Progenitor cell of endocrine pancreas (in vitro differentiated cells): ENCODE measurements at places on chromosomes 13 and 19. TPM values are rescaled to one million over a fixed set of nuclear protein-coding genes. Genes with fewer than 3 reads are reported as not detected.
A peak's percentile ranks its signal among the peaks of the same experiment; 100 is the strongest.

DNA sequence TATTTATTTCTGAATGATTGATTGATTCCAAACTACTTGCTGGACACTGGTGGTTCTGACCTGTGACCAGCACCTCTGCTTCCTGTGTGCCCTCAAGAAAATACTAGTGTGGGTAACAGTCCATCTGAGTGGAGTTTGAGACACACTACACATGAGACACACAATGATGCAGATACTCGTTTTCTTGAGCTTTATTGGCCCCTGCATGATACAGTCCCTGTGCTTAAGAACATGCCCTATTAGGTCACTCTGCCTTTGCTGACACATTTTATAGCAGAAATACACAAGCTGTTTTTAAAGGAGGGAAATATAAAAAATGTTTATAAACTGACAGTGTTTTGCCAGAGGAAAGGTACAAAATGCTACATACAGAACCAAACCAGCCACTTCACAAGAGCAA lies 126.9 kb downstream of the STK24 start:
- DNase-seq: no peak
- H3K27ac ChIP-seq: peak overlapping the region; percentile 93
- no peaks in the 10 kb centered on the region for H3K27me3 ChIP-seq
- peaks cover 25% of the 10 kb centered on the region for H3K4me1 ChIP-seq
- peaks cover 41% of the 10 kb centered on the region for H3K36me3 ChIP-seq
- H3K4me3 ChIP-seq: no peak overlapping the region

GRCh38 chr19:15869109-15869555 lies 28.7 kb downstream of the CYP4F2 start:
- H3K27ac ChIP-seq: no peak overlapping the region
- no peak overlapping the region for H3K4me3 ChIP-seq
- no peaks in the 10 kb centered on the region for H3K27me3 ChIP-seq
- no peaks in the 10 kb centered on the region for H3K36me3 ChIP-seq
- H3K4me1 ChIP-seq: no peaks in the 10 kb centered on the region
- DNase-seq: no peak

- peaks cover 15% of the 10 kb centered on the region for H3K27me3 ChIP-seq
- H3K4me3 ChIP-seq: no peak overlapping the region
- DNase-seq: no peak
- no peaks in the 10 kb centered on the region for H3K36me3 ChIP-seq
Measured at GRCh38 chr13:29702912-29703351, 107.4 kb upstream of the SLC7A1 start.

DNA sequence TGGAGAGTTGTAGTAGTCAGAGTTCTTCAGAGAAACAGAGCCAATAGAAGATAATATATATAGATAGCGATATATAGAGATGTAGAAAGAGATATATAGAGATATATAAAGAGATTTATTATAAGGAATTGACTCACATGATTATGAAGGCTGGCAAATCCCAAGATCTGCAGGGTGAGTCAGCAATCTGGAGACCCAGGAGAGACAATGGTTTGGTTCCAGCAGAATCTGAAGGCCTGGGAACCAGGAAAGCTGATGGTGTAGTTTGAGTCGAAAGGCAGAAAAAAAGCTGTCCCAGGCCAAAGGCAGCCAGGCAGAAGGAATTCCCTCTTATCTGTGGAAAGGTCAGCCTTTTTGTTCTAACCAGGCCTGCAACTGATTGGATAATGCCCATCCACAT lies 194.1 kb downstream of the NUFIP1 start:
- no peak overlapping the region for H3K4me3 ChIP-seq
- DNase-seq: no peak
- H3K27me3 ChIP-seq: no peaks in the 10 kb centered on the region
- H3K4me1 ChIP-seq: no peaks in the 10 kb centered on the region

GRCh38 chr19:18795540-18795939 lies 4.4 kb upstream of the COMP start:
- peaks cover 7% of the 10 kb centered on the region for H3K4me1 ChIP-seq
- H3K36me3 ChIP-seq: no peaks in the 10 kb centered on the region
- H3K4me3 ChIP-seq: no peak overlapping the region
- no peak overlapping the region for H3K27ac ChIP-seq

- no peak overlapping the region for H3K4me3 ChIP-seq
- H3K4me1 ChIP-seq: no peaks in the 10 kb centered on the region
- H3K27me3 ChIP-seq: no peaks in the 10 kb centered on the region
- no peak for DNase-seq
Measured at GRCh38 chr13:87821512-87821911, 150.3 kb downstream of the SLITRK5 start.

DNA sequence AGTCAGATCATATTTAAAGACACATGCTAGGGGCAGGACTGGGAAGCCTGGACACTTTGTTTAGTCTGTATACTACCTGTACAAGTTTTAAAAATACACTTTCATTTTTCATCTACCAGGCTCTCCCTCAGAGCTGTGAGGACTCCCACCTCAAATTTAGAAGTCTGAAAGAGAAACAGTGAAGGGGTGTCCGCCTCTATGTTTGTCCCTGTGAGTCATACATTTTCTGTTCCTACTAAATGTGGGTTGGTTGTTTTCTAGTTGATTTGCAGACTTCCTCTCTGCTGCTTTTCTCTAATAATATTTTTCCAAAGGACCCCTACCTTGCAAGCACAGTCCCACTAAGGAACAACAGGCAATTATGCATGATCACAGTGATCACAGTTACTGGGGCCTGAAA lies 110.5 kb downstream of the ENOX1 start:
- H3K27me3 ChIP-seq: peaks cover 11% of the 10 kb centered on the region
- no peak overlapping the region for H3K4me3 ChIP-seq
- H3K36me3 ChIP-seq: no peaks in the 10 kb centered on the region
- no peak overlapping the region for H3K27ac ChIP-seq

- no peak overlapping the region for H3K4me3 ChIP-seq
- no peak overlapping the region for H3K27ac ChIP-seq
- no peak for DNase-seq
- peaks cover 1% of the 10 kb centered on the region for H3K36me3 ChIP-seq
- no peaks in the 10 kb centered on the region for H3K27me3 ChIP-seq
Measured at GRCh38 chr13:49455007-49455398, 10.9 kb downstream of the SETDB2 start.

- peaks cover 16% of the 10 kb centered on the region for H3K27me3 ChIP-seq
- H3K36me3 ChIP-seq: no peaks in the 10 kb centered on the region
- H3K27ac ChIP-seq: no peak overlapping the region
- no peak overlapping the region for H3K4me3 ChIP-seq
Measured at GRCh38 chr13:26236296-26236695, 14.2 kb upstream of the RNF6 start.

GRCh38 chr13:39670445-39670844 lies 15.0 kb downstream of the COG6 start:
- H3K27ac ChIP-seq: no peak overlapping the region
- H3K27me3 ChIP-seq: no peaks in the 10 kb centered on the region
- peaks cover 10% of the 10 kb centered on the region for H3K36me3 ChIP-seq
- DNase-seq: no peak

DNA sequence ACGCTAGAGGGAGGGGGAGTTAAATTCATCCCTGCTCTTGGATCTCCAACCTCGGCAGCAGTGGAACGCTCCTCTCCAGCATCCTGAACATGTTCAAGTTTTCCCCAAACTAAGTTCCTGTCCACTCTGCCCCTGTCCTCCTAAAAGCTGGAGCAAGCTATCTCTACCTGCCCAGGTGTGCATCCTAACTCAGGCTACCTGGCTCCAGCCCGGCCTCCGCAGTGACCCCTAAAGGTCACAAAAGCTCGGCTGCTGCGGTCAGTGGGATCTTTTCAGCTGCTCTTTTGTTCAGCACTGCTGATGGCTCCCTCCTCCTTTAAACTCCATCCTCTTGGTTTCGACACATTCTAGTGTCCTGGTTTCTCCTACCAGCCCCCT lies 1.4 kb downstream of the DCUN1D2 start:
- peaks cover 41% of the 10 kb centered on the region for H3K4me1 ChIP-seq
- peak overlapping the region; percentile 91 for H3K4me3 ChIP-seq
- H3K27me3 ChIP-seq: no peaks in the 10 kb centered on the region
- DNase-seq: no peak
- peaks cover 2% of the 10 kb centered on the region for H3K36me3 ChIP-seq

The FXYD7 gene
- not detected in 2 replicates for total RNA-seq

The TMEM238 gene
- 5.0 and 5.6 TPM in 2 replicates for total RNA-seq

The C19orf67 gene
- total RNA-seq: 0.43 TPM in 1 of 2 replicates, not detected in the other
